ENCODE measurements at places on chromosomes 2 and 18.

GRCh38 chr18:79796016-79796415 is 1.7 kb upstream of the KCNG2 start:
- DNase-seq = no peak

GRCh38 chr2:222024932-222025880 is 273.6 kb downstream of the PAX3 start:
- DNase-seq = peak; percentile 46

DNA sequence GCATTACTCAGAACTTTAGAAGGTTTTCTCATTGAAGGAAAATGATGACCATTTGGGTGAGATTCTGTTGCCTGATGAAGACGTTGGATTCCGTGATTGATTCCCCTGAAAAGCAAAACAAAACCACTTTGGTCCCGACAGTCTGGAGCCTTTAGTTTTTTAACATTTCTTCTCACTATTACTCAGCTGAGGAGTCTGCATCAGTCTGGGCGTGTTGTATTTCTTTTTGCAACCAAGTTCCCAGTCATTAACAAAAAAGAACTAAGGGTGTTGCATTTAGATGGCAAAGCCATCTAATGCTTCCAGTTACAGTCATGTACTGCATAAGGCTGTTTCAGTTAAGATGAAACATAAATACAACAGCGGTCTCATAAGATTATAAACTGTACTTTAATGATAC is 343.1 kb upstream of the CDH2 start:
- no peak for DNase-seq

DNA sequence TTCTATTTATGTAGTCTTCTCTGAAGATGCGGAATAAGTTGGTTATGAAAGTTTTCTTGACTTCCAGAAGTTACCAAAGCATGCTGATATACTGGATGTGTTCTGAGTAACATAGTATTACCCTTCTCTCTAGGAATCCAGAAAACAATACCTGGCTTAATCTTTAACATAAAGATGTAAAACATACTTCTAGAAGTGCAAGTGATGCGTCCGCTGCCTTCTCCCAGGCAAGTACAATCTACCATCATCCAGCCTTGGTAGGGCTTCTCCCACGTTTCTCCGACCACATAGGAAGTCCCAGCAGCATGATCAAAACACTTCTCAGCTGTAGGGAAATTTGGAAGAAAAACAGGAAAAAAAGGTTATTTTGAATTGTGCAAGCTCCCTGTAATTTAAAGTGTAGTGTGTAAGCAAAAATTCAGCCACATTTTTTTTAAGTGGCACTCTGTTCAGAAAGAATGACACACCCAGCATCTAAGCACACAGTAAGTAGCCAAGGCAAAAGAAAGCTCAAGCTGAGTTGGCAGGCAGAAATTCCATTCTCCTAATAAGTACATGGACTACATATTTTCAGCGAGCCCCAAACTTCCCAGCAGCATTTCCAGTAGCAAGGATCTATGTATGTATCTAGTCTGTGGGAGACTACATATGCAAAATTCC is 5.2 kb downstream of the FN1 start:
- no peak for DNase-seq

- DNase-seq = no peak
Measured at GRCh38 chr18:61943175-61943964, 50.6 kb upstream of the RNF152 start.

DNA sequence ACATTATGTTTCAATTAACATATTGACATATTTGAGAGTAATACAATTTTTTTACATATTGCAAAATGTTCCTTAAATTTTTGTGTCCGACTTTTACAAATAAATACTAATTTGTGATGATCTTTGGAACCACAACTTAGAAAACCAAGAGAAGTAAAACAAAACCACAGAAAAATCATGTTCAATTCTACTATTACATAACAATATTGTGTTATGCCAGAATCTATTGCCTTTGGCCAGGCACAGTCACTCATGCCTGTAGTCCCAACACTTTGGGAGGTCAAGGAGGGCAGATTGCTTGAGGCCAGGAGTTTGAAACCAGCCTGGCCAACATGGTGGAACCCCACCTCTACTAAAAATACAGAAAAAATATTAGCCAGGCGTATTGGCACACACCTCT is 92.8 kb upstream of the APCDD1 start:
- no peak for DNase-seq

- peak; percentile 7 for DNase-seq
Measured at GRCh38 chr2:165902934-165903333, 50.6 kb downstream of the TTC21B start.

DNA sequence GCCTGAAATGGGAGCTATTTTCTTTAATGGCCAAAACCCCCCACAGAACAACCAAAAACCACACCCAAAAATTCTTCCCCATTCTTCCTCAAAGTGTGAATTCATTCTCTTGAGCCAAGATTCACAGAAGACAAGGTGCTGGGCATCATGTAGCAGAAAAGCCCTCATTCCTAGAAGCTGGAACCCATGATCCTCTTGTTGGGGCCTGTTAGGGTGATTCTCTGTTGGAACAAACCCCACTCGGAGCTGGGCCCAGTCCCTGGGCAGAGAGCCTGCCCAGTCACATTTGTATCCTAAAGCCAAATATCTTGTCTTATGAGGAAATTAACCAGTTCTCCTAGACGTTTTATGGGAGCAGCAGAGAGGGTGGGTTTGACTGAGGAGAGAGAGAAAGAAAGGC is 22.8 kb upstream of the VPS4B start:
- DNase-seq = no peak

GRCh38 chr2:210577263-210578071 is 21.1 kb downstream of the CPS1 start:
- peak; percentile 21 for DNase-seq

DNA sequence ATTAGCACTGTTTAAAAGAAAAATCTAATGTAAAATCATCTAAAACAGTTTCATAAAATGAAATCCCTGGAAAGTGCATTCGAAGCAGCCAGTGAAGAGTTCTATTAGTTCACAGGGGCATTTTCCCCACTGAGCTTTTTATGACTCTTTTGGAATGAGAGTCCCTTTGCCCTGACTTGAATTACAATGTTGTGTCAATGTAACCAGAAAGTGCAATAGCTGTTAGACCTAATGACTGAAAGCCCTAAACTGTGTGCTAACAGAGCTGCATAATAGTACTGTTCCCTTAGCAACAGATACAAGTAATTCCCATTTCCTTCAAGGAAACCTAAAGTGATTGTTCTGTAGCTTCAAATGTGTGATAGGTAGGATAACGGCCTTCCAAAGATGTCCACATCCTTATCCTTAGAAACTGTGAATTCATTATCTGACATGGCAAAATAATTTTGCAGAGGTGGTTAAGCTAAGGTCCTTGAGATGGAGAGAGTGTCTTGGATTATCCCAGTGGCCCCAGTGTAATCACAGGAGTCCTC is 134.4 kb downstream of the L3MBTL4 start:
- no peak for DNase-seq

DNA sequence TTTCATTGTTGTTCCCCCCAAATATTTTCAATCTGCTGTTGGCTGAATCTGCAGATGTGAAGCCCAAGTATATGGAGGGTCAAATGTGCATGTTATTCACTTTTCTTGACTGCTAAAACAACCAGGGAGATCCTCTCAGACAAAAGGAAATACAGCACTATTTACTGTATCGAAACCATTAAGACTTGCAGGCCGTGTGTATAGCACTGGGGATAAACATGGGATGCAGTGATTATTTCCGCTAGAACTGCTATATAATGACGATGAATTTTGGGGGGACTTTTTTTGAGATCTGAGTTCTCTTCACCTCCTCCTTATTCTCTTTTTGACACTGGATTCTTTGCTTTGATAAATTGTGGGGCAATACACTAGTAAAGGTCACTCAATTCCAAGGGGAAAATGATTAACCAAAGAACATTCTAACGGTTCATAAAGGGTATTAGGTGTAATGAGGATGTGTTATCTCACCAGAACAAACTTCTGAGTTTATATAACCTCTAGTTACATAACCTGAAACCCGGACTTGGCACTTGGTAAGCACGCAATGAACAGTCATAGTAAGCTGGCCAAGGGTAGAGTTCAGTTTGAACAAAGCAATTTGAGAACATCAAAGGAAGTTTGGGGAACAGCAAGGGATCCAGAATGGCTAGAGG is 3.5 kb upstream of the UGT1A1 start:
- peak; percentile 47 for DNase-seq

- DNase-seq = no peak
Measured at GRCh38 chr18:9354256-9354655, 19.7 kb downstream of the TWSG1 start.

All from Daoy (cell line).